Glutamatergic neuron (in vitro differentiated cells): ENCODE measurements at places on chromosomes 3 and 15.
A peak's percentile ranks its signal among the peaks of the same experiment; 100 is the strongest.

GRCh38 chr3:185807445-185808068, 17.3 kb downstream of the IGF2BP2 start:
- DNase-seq = no peak

DNA sequence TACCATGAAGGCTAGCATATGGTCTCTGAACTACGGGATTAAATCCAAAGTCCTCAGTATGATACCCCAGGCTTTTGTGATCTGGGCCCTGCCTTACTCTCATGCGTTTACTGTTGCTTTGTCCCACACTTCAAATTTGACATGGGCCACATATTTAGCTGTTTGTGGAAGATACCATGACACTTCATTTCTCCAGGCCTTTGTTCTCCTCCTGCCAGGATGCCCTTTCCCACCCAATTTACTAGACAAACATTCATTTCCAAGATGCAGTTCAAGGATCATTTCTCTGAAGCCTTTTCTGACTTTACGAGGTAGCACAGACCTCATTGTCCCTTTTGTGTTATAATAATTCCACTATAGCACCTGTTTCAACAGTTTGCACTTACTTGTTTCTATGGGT, 2.2 kb upstream of the OXSM start:
- DNase-seq = no peak

- DNase-seq = peak; percentile 86
Observed at GRCh38 chr15:89776274-89777072, at the start of gene MESP2. Gene MESP2 (plus strand): TSS chr15:89776332. CDS start chr15:89776358, 26 bp downstream.

DNA sequence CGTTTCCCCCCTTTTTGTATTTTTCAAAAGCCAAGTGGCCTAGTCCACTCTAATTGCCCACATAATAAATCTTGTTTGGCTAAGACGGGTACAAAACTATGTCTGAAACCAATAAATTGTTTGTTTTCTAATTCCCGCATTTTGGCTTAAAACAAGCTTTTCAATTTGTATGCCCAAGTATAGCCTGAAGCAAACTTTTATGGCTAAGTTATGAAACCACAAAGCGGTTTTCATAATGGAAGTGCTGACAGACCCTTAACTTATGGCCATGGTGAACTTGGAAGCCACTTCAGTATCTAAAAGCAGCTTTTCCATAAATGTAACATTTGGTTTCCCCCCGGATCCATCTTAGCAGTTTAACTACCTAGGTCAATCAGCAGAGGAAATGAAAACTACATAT, 29.9 kb upstream of the POLR2M start:
- DNase-seq = no peak

- DNase-seq = peak; percentile 76
Observed at GRCh38 chr15:76973362-76973743, 21.6 kb upstream of the PSTPIP1 start.

GRCh38 chr3:45656575-45657363, 32.4 kb upstream of the SACM1L start:
- peak; percentile 91 for DNase-seq

- no peak for DNase-seq
Observed at GRCh38 chr3:11651477-11651876, 7.8 kb upstream of the VGLL4 start.

- no peak for DNase-seq
Observed at GRCh38 chr3:190485830-190486532, 27.9 kb upstream of the IL1RAP start.

DNA sequence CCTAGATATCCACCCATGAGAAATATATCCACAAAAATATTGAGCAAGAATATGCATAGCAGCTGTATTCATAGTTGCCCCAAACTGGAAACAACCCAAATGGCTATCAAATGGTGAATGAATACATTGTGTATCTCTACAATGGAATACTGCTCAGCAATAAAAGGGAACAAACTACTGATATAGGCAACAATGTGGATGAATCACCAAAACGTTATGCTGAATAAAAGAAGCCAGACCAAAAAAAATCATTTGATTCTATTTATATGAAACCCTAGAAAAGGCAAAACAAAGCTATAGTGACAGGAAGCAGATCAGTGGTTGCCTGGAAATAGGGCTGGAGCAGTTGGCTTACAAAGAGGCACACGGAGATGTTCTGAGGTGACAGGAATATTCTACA, 15.5 kb upstream of the CMTM7 start:
- no peak for DNase-seq
